Tongue (tissue), 3 donors: ENCODE measurements at places on chromosomes 5 and 9.
A peak's percentile ranks its signal among the peaks of the same experiment; 100 is the strongest.

DNA sequence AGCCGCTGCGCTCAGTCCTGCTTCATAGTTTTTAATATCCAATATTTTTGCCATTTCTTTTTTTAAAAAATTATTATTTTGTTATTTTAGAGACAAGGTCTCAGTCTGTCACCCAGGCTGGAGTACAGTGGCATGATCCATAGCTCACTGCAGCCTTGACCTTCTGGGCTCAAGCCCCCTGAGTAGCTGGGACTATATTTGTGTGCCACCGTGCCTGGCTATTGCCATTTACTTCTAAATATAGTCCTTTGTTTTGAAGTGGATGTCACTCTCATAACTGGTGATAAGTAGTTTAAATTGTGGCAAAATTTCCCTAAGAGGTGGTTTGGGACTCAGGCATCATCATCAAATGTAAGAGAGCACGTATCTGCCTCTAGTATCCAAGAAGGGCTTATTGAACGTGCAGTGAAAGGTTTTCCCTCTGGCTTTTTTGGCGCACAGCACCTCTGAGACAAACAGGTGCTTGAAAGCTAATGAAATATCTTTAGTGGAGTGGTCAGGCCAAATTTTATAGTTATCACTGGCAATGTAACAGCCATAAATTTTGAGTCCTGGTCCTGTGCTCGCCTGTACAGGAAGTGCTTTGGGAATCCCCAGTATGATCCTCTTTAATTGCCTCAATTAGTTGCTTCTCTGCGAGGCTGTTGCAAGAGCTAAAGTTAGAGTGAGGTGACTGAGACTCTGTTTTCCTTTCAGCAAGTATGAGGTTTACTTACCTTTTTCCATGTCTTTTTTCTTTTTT lies 14.8 kb downstream of the STXBP1 start:
- no peak for DNase-seq

GRCh38 chr5:41785061-41785460 lies 85.2 kb downstream of the OXCT1 start:
- DNase-seq, result no peak

DNA sequence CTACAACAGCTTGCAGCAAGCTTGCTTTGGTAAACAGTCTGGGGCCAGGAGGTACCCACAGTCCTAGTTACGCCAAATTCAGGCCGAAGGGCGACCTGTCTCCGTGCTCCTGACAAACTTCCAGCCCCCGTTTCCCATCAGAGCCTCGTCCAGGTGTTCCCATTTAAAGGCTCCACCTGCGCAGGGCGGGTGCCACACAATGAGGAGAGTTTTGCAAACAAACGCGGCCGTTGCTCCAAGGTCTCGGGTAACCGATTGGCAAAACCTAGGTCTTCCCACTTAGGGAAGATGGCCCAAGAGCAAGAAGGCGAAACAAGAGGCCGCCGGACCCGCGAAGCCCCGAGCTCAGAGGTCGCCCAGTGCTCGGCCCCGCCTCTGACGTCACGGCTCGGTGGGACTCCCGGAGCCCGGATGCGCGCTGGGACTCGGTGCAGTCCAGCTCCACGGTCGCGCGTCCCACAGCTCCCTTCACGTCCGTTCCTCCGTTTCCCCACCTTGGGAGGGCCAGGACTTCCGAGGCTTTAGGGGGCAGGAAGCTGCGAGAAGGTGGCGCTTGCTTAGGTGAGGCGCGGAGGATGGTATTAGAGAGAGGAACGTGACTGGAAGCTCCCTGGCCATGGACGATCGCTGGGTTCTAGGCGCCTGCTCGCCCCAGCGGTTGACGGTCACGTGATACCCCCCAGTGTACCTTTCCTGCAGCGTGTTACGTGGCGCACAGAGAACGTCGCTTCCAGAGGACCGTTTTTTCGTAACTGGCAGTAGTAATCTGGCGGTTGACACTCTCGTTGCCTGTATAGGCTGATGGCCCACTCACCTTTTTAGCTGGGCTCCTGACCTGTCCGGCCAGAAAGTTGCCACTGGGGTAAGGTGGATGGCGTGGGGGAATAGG lies 41.8 kb upstream of the KDM4C start:
- peak; percentile 66 for DNase-seq

DNA sequence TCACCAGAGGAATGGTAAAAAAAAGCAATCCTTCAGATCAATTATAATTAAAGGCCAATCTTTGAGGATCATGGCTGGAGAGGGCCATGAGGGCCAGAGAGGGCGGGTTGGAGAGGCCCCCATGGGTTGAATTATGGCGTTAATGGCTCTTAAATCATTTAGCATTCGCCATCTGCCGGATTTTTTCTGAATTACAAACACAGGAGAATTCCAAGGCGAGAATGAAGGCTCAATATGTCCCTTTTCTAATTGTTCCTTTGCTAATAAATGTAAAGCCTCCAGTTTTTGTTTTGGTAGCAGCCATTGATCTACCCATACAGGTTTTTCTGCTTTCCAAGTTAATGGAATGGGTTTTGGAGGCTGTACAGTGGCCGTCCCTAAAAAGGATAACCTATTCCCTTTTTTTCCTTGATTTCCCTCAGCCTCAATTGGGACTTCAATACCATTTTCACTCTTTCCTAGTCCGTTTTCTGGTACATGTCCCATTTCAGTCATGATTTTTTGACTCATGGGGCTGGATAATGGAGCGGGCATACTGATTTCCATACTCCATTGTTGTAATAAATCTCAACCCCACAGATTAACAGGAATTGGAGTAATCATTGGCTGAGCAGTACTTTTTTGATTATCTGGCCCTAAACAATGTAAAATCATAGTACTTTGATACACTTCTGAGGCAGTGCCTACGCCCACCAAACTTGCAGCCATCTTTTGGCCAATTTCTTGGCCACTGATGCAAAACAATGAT lies 6.7 kb upstream of the TMEM141 start:
- DNase-seq, result no peak
